ENCODE measurements at places on chromosomes 7 and 10.

DNA sequence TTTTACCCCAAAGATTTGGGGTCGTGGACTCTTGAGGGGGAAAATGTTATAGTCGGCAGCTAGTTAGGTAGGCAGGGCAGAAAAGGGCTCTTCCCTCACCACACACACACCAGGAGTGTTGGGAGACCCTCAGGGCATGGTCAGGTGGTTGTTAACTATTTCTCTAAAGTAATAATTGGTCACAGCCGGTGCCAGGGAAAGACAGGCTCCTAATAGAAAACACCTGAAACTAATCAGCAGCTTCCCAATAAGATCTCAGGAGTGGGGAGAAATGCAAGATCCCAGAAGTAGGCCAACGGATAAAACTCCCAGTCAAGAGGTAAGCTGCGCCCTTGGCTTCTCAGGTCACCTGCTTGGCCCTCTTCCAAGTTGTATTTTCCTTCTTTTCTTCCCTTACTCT, 213.1 kb downstream of the PHTF2 start:
- DNase-seq, result no peak

- no peak for DNase-seq
These were observed 192.5 kb upstream of the SEMA3C start for GRCh38 chr7:81111358-81111757.

- no peak for DNase-seq
These were observed 120.3 kb upstream of the PTPRZ1 start for GRCh38 chr7:121752706-121753105.

GRCh38 chr10:116783011-116783655, 40.8 kb upstream of the HSPA12A start:
- no peak for DNase-seq

DNA sequence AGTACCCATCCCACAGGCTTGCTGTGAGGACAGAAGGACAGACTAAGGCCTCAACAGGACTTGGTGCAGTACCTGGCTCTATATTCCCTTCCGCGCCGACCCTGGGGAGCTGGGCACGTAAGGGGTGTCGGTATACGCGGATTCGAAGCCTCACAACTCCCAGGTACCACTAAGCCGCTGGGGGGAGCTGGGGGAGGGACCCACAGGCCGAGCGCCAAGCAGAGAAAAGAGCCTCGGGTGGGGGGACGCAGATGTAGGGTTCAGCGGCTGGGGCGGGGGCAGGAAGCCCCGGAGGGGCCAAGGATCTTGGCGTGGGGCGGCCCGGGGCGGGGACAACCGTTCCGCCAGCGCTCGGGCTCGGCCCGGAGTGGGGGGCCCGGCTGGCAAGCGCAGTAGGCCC, 126.4 kb upstream of the ZNF746 start:
- peak; percentile 46 for DNase-seq

GRCh38 chr7:256981-257646, 32.9 kb upstream of the FOXL3 start:
- DNase-seq, result no peak

DNA sequence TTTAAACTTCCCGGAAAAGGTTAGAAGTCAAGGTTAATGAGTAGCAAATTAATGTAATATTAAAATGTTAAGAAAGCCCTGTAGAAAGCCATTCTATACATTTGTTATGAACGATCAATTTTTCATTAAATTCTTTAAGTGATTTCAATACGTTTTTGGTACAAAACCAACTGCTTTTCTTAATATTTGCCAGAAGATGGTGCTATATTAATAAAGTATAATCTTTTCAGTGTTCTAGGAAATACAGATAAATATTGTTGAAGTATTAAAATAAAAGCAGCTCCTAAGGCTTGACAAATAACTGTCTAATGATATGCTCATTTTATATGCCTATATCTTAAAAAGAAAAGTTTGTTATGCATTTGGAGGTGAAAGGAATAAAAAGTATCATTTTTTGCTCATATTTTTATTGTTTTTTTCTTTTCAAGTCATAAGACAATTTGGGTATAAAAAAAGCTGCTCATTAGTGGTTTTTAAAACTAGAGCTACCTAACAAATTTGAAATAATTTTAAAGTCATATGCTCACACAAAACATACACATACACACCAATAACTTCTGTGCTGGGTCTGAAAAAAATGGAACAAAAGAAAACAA, 130.3 kb upstream of the POT1 start:
- DNase-seq, result no peak

- no peak for DNase-seq
These were observed 48.7 kb downstream of the PWWP2B start for GRCh38 chr10:132445516-132446194.

DNA sequence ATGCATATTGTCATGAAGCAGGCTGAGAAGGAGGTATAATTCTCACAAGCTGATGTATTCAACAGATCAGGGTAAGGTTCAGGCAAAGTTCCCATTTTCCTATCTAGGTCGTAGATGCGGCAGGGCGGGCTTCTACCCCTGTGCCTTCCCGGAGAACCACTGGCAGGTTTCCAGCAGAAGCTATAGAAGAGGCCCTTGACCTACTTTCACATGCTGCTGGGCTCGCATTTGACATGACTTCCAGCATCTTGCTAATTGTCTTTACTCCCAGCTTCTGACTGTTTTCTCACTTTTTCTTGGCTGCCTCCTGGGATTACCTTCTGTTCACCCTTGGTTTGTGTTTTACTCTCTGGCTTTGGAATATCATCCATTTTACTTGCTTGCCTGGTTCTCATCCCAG, 32.6 kb upstream of the ORC5 start:
- no peak for DNase-seq

DNA sequence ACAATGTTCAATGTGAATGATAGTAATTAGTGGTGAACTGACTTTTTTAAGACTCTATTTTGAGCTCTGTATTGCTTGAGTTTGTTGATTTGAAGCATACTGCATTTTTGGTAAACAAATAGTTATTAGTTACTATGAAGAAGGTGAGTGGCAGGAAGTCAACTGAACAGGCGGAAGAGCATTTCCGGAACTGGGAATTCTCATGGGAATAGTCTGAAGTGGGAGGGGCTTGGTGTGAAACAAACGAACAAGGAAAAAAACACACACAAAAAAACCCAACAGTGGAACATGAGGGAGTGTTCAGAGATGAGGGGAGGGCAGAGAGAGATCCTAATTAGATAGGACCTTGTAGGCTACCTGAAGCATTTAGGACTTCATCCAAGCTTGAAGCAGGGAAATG, 43.9 kb upstream of the C1QL3 start:
- no peak for DNase-seq

- DNase-seq, result peak; percentile 65
These were observed 68.5 kb downstream of the MAP3K8 start for GRCh38 chr10:30502266-30503060.

GRCh38 chr10:60905580-60905979, 38.4 kb downstream of the RHOBTB1 start:
- no peak for DNase-seq

DNA sequence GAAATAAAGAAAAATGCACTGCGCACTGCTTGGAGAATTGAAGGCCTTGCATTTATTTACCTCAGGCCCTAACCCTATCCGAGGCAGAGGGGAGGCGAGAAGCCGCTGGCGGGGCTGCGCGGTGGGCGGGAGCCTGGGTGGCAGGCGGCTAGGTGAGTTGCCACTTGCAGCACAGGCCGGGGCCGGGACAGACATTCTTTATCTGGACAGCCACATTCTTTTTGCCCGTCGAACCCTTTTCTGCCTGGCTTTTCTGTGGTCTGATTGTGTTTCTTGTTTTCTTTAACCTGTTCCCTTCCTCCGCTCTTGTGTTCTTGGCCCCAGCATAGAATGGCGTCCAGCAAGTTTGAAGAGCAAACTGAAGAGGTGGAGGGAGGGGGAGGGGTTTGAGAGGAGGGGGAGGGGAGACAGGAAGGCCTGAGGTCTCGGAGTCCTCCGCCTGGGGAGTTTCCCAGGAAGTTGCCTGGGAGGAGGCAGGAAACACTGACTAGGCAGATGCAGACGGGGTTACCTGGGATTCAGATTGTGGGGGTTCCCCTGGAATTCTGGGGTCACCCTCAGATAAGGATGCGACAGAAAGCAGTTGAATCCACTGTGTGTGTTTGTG, 5.1 kb downstream of the SHH start:
- DNase-seq, result no peak

All from CD4-positive, alpha-beta T cell treated with Interleukin-17A for 1 hour (primary cell).